ENCODE measurements at places on chromosomes 13 and 19.

- no peak for DNase-seq
Observed at GRCh38 chr19:13611596-13611995, 105.3 kb upstream of the CACNA1A start.

DNA sequence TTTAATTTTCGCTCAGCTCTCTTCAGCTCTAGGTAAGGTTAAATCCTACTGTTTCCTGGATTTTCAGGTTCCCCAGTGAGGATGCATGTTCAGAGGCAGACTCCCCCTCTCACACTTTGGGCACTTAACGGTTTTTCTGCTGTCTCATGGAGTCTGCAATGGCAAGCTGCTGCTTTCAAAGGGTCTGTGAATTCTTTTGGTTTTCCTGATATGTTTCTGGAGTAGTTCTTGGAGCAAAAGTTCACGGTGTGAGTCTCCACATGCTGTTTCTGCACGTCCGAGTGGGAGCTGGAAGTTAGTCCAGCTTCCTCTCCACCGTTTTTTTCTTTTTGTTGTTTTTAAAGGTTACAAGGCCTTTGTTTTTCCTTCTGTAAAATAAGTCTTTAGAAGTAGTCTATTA is 35.4 kb downstream of the DNAJC15 start:
- no peak for DNase-seq

DNA sequence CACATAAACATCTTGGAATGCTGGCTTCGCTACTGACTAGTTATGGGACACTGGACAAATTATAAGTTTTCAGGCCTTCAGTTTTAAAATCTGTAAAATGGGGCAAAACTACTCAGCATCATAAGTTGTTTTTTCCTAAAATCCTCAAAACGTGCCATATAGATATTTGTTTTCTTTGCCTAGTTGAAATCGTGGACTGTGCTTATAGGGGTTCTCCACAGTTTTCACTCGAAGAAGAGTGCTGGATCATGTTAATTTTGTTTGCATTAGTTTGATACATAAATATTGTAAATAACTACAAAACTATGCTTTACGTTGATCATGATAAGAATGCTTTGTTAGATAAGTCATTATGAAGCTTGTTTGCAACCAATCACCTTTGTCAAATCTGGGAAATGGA is 313.4 kb downstream of the OXGR1 start:
- DNase-seq, result no peak

GRCh38 chr19:976476-976875 is 7.7 kb upstream of the WDR18 start:
- no peak for DNase-seq

DNA sequence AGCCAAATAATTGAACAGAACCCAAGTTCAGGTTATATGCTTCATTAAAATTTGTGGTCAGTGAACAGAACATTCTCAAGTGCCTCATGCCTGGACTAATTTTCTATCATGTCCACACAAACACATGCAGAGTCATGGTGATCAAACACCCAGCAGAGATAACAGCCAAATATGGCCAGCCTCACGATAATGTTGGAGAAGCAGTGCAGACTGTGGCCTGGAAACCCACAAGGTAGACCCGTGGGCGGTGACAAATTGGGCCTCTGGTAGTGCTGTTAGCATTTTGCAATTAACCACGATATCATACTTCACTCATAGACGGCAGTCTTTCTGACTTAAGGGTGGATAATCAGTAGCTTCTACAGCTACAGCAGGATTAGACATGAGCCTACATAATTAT is 35.0 kb upstream of the VWA8 start:
- no peak for DNase-seq

DNA sequence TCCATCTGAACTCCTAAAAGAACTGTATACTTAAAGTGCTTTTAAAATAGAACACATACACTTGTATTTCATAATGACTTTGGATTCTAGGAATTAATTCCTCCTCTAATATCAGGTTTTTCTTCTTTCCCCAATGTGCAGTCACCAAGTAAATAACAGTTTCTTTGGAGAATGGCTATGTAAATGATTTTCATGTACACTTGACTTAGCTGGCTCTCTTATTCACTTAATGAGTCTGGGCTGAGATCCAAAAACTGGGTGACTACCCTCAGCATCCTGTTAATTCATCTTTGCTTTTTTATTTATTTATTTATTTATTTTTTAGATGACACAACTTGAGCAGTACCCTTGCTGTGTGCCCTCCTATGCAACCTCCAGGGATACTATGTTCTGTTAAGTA is 1003.7 kb downstream of the SLITRK1 start:
- no peak for DNase-seq

- no peak for DNase-seq
Observed at GRCh38 chr13:98285852-98286594, 109.0 kb upstream of the RNF113B start.

DNA sequence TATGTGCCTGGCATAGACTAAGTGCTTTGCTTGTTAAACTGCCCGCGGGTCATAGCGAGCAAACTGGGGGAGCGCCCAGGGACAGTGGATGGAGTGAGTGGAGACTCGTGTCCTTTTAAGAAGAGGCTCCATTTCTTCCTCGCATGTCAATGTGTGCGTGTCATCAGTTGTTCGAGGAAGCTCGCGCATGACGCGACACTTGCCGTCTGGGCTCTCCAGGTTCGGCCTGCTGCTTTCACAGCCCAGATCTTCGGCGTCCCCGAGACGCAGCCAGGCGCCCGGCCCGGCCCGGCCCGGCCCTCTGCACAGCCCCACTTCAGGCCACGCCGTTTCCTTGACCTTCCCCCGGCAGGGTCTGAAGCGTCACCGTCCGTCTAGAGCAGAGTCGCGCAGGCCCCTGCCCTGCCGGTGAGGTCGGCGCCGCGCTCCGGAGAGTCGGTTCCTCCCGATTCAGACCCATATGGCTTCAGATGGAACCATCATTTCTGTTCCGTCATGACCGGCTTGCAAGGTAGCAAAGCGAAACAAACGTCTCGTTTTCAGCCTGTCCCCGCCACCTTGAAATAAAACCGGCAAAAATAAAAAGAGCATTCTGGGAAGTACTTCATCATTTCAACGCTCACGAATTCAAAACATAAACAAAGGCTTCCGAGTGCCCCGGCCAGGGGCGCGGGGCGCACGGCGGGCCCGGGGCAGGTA is 599 bp upstream of the ARHGEF7 start:
- no peak for DNase-seq

GRCh38 chr19:38893341-38893771 is 6.1 kb downstream of the SIRT2 start:
- DNase-seq, result no peak

DNA sequence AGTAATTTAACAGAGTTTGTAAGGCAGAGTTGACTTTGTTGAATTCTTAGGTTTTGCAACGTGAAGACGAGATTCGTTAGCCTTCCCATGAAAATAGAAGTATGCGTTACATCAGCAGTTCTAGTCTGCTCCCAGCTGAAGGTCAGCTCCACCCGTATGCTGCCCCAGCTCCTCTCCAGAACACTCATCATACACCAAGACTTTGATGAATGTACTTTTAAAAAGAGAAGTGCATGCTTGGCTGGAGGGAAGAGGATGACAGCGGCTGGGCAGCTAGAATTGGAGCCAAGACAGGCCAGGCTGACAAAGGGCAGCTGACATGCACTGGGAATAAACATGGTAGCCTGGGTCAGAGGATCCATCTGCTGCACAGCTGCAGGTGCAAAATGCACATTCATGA is 166.3 kb upstream of the ARGLU1 start:
- DNase-seq, result no peak
